ENCODE measurements at places on chromosomes 7 and 10. TPM values are rescaled to one million over a fixed set of nuclear protein-coding genes. Genes with fewer than 3 reads are reported as not detected.

The WIPF3 gene
- 6.7 TPM for polyA plus RNA-seq

- DNase-seq, result no peak
Measured at GRCh38 chr7:39091774-39092173, 114.1 kb downstream of the POU6F2 start.

GRCh38 chr10:131703941-131704340, 196.9 kb upstream of the PPP2R2D start:
- DNase-seq, result no peak

The HMX3 gene
- polyA plus RNA-seq, result not detected

DNA sequence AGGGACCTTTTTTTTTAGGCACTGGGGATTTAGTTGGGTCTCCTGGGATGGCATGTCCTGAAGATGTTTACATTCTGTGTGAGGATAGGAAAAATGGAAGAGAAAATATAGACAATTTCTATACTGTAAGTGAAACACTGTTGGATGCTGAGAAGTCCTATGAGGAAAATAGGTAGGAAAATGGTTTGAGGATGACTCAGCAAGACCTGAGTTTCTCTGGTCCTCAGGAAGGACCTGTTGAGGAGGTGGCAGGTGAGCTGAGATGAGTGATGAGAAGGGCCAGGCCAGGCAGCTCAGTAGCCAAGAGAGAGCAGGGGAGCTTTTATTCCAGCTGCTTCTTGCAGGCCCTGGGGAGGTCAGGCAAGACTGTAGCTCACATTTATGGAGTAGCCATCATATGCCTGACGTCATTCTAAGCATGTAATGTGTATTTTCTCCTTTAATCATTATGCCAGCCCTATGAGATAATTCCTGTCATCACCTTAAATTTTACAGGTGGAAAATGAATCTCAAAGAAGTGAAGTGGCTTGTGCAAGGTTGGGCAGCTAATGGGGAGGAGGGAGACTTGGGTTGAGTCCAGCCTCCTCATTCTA, 19.1 kb upstream of the LRRC18 start:
- DNase-seq, result no peak

GRCh38 chr10:24992512-24993133, 23.3 kb downstream of the ENKUR start:
- DNase-seq, result no peak

The GDF2 gene
- polyA plus RNA-seq, result not detected

The SLC13A1 gene
- not detected for polyA plus RNA-seq

DNA sequence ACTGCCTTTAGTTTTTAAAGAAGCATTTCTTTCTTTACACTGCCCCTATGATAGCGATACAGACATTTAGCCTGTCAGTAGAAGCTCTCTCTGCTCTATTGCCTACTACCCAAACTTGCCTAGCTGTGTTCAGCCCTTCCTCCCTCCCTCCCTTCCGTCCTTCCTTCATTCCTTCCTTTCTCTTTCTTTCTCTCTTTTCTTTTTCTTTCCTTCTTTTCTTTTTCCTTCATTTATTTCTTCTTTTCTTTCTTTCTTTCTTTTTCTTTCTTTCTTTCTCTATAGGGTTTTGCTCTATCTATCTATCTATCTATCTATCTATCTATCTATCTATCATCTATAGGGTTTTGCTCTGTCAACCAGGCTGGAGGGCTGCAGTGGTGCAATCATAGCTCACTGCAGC, 7.1 kb upstream of the ZNF212 start:
- no peak for DNase-seq

- DNase-seq, result no peak
Measured at GRCh38 chr7:122082670-122083069, 61.4 kb downstream of the AASS start.

The MPP7 gene
- polyA plus RNA-seq, result 3.1 TPM

- no peak for DNase-seq
Measured at GRCh38 chr10:75013007-75013406, 98.4 kb upstream of the SAMD8 start.

DNA sequence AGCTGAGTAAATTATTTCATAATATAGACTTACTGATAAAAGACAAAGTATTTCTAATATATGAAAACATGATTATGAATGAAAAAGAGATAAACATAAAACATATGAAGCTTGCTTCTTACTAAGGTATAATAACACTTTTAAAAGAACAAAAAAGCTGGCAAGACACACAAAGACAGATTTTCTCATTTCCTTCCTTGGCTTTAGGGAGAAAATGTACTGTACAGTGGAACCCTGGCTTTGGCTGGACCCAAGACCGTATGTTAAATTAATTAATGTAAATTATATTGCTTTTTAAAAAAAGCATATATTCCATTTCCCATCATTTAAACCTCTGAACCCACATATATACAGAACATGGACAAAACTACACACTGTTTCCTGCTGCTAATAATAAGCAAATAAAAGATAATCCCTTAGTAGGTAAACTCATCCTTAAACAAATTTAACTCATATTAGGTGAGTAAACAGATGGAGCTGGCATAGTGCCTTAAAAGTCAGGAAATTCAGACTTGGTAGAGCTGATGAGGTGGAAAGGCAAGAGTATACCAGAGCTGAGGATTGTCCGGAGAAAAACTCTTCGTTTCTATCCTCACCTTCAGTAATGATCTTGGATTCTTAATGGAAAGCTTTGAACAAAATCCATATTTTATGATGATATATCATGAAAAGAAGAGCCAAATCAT, 1016.4 kb upstream of the KCND2 start:
- DNase-seq, result no peak

The NODAL gene
- polyA plus RNA-seq, result not detected

Measured in heart right ventricle (tissue), 16 donors.